ENCODE measurements at places on chromosomes 11 and 22.
A peak's percentile ranks its signal among the peaks of the same experiment; 100 is the strongest.

GRCh38 chr11:986270-986951 lies 50.1 kb downstream of the MUC6 start:
- no peak for DNase-seq

DNA sequence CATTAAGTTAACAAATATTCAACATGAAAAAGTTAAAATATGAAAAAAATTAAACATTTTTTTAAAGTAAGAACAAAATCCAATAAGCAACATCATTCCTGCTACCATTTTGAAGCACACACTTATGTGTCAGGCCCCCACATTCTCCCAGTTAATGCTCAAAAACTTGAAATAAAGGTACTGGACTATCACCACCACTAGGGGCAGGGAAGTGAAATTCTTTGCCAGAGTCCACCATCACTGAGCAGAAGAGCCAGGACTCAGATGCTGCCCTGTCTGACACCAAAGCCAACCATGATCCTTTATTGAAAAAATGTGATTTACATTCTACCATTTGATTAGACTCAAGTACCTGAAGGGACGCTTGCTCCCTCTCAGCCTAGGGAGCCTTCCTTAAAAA lies 39.1 kb downstream of the PITPNB start:
- no peak for DNase-seq

GRCh38 chr11:59560702-59561473 lies 49.5 kb downstream of the OR4D9 start:
- DNase-seq, result peak; percentile 93

- DNase-seq, result no peak
Observed at GRCh38 chr11:131925829-131926228, 555.4 kb downstream of the NTM start.

GRCh38 chr11:61918251-61918937 lies 1.0 kb upstream of the RAB3IL1 start:
- no peak for DNase-seq

DNA sequence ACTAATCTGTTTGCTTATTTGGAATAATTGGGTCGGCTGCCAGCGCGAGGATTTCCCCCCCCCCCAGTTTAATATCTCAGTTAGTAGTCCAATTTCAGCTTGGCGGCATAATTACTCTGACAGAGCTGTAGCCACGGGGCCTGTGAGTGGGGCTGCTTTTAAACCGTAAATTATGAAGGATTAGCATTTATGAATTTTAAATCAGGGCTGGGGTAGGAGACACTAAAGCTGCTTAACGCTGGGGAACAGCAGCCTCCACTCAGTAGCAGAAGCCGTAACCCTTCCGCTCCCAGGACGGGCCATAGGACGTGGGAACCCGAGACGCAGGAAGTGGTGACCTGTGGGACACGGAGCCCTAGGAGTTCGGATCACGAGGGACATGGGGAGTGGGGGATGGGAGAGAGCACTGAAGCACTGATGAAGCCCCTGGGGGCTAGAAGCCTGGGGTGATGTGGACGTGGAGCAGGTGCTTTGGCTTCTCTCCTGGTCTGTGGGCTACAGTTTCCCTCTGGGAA lies 66.2 kb upstream of the LMO1 start:
- no peak for DNase-seq

DNA sequence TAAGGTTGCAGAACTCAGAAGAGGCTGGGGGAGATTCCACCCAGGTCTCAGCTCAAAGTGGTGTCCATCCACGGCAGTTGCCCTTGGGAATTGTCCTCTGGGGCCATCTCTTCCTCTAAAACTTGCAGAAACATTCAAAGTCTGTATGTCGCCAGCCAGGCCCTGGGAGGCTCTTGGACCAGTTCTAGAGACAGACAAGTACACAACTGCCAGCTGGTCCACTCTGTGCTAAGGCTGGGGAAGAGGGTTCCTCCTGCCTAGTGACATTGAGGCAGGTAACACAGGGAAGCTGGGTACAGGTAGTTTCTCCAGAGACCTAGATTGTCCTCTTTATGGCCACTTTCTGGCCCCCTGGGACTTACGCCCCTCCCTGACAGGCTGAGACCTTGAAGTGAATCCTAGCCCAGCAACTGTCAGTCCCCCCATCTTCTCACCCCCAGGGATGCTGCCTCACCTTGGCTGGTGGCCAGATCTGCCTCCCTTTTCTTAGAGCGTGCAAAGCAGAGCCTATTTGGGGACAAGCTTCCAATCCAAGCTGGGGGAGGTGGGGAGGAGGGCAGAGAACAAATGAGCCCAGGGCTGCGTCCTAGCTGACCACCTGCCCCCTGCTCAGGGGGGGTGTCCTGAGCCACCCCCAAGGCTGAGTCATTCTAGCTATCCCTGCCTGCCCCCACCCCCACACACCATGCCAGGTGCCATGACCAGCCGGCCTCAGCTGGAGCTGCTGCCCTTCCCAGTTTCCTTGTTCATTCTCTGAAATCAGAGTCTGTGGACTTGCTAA lies 8.4 kb downstream of the FAM83F start:
- DNase-seq, result no peak

GRCh38 chr22:42966497-42966896 lies 48.5 kb downstream of the PACSIN2 start:
- peak; percentile 69 for DNase-seq

DNA sequence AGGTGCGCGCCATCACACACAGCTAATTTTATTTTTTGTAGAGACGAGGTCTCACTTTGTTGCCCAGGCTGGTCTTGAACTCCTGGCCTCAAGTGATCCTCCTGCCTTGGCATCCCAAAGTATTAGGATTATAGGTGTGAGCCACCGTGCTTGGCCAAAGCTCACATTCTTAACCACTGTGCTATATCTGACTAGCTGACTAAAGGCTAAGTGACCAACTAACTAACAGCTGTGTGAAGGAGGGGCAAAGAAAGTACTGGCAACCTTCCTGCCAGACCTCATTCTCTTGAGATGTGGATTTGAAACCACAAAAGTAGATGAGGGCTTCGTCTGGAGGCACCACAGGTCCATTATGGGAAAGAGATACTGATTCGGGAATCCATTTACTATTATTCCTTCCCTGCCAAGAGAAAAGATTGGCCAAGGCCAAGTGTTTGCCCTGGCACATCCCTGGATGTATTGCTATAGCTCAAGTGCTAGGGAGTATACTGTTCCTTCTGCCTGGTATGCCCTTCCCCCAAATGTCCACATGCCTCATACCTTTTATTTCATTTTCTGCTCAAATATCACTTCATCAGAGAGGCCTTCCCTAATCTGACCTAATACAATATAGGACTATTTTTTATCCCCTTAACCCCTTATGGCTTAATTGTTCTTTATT lies 52.7 kb upstream of the RRM1 start:
- DNase-seq, result no peak

DNA sequence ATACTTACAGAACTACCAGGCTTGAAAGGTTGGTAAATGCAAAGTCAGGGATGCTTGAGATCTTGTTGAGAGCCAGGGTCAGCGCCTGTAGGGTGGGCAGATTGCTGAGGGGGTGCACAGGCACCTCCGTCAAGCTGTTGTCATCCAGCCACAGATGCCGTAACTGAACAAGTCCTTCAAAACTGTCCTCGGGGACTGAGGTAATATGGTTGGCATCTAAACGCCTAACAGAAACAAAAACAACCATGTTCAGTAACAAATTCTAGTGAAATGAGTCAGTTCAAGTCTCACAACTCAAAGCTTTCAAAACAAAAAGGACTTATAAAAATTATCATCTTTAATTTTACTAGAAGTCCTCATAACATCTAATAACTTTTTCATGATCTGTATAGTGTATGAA lies 22.2 kb upstream of the CCDC34 start:
- DNase-seq, result no peak

DNA sequence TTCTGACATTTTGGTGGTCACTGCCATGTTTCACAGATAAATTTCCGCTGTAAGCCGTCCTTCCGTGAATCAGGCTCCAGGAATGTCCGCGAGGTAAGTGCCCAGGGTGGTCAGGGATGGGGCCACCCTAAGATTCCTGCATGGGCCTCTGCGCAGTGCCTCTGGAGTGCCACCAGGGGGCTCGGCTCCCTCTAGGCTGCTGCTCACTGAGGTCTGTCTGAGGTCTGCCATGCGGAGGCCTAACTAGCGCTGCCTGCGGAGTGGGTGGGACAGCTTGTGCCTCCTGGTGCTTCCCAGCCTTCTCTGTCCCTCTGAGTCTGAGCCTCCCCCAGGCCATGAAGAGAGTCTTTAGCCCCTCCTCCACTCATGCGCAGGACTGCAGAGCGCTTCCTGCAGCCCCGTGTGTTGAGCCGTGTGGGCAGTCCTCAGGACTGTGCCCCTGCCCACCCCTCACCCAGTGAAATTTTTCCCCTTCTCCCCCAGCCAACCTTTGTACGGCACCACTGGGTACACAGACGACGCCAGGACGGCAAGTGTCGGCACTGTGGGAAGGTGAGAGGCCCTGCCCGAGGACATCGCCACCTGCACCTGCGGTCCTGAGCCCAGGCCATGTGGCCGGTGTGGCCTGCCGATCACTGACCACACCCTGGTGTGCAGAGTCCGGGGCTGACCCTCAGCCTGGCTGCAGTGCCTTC lies 11.9 kb upstream of the MDK start:
- DNase-seq, result peak; percentile 65

DNA sequence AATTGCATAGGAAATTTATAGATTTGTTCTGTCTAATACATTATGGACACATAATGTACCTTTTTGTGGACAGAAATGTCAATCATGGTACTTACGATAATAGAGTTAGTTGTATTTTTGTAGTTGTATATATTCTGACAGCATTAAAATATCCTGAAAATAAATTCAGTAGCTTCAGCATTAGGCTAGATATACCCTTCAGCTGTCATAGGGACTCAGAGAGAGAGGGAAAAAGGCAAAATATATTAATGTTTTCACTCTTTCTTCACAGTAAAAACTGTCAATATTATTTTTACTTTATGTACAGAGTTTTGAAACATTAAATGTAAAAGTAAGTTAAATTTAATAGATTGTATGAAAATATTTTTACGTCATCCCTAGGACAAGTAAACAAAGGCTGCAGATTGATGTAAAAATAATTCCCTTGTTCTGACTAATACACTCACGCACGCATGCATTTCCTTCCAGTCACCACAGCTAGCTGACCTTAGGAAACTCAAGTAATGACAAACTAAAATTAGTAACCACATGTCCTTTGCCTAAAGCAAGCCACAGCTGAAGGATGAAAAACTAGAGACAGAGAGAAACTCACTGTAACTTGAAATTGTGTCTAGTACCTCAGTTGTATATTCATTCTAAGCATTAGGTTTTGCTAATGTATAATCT lies 104.7 kb upstream of the CARD18 start:
- peak; percentile 82 for DNase-seq

GRCh38 chr22:38080850-38081635 lies 2.9 kb downstream of the SLC16A8 start:
- DNase-seq, result peak; percentile 65

- DNase-seq, result no peak
Observed at GRCh38 chr11:17268902-17269301, 7.6 kb upstream of the NUCB2 start.

- no peak for DNase-seq
Observed at GRCh38 chr11:115112754-115113153, 391.5 kb downstream of the CADM1 start.

GRCh38 chr11:79390923-79391322 lies 49.9 kb downstream of the TENM4 start:
- DNase-seq, result no peak

GRCh38 chr11:57309106-57310059 lies 15.4 kb downstream of the TNKS1BP1 start:
- DNase-seq, result peak; percentile 49

DNA sequence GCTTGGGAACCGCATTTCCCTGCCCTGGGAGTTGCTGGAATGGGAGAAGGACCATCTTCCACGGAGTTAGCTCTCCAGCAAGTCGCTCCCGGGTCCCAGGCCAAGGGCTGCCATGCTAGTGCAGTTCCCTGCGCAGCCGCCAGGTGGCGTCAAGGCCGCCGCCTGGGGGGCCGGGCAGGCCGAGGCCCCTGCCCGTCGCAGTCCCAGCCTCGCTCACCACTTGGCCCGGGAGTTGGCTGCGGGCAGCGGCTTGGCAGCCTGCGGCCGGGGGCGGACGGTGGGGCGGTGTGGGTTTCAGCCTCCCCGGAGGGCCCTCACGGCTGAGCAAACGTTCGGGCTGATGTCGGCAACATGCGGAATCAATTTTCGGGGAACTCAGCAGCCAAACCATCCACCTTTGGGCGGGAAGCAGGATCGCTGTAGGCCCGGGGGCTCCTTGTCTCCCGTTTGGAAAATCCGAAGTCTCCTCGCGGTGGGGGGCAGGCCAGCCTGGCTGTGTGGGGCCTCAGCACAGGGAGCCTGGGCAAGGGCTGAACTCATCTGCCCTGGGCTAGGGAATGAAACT lies 415.1 kb downstream of the SOX6 start:
- DNase-seq, result peak; percentile 85

Data from muscle of leg (tissue), 16 donors.